ENCODE measurements at places on chromosomes 1 and 21. TPM values are rescaled to one million over a fixed set of nuclear protein-coding genes. Genes with fewer than 3 reads are reported as not detected.
A peak's percentile ranks its signal among the peaks of the same experiment; 100 is the strongest.

Gene NBPF20
- 4.4 TPM for total RNA-seq

Gene KAZN
- 12.0 TPM for total RNA-seq

Gene LCE2C
- not detected for total RNA-seq

Gene MYBPH
- total RNA-seq = not detected

Gene SLX9
- total RNA-seq = 21.5 TPM

Gene GPN2
- total RNA-seq = 17.7 TPM

GRCh38 chr1:174964972-174965361 is 34.8 kb upstream of the CACYBP start:
- H3K4me3 ChIP-seq = no peak overlapping the region
- no peaks in the 10 kb centered on the region for H3K36me3 ChIP-seq
- peaks cover 7% of the 10 kb centered on the region for H3K4me1 ChIP-seq
- no peaks in the 10 kb centered on the region for H3K27me3 ChIP-seq
- no peak for DNase-seq
- H3K27ac ChIP-seq = peak overlapping the region; percentile 67

- H3K27me3 ChIP-seq = no peaks in the 10 kb centered on the region
- no peak overlapping the region for H3K27ac ChIP-seq
- H3K36me3 ChIP-seq = no peaks in the 10 kb centered on the region
- H3K4me3 ChIP-seq = no peak overlapping the region
- DNase-seq = no peak
Observed at GRCh38 chr21:29238967-29239290, 59.8 kb upstream of the BACH1 start.

GRCh38 chr1:178533121-178533946 is 20.4 kb downstream of the TEX35 start:
- H3K27ac ChIP-seq = no peak overlapping the region
- no peaks in the 10 kb centered on the region for H3K4me1 ChIP-seq
- no peaks in the 10 kb centered on the region for H3K27me3 ChIP-seq
- no peak overlapping the region for H3K4me3 ChIP-seq
- no peak for DNase-seq
- H3K36me3 ChIP-seq = no peaks in the 10 kb centered on the region

DNA sequence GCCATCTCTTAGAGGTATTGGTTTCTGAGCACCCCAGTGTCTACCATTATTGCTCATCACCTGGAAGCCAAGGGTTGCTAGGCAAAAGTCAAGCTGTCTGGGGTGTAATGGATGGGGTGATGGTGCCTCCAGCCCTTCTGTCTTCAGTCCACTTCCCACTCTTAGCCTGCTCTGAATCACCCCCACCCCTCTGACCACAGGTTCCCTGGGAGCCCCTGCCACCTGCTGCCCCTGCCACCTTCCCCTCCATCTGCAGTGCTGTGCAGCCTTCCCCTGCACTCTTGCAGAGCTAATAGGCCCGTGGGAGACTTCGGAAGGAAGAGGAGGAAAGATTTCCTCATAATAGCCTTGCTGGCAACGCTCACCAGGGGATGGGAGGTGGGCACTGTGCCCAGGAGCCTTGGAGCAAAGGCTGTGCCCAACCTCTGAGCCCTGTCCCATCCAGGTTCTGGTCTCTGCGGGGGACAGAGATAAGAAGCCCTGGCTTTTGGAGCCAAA is 35.5 kb downstream of the CAPN2 start:
- H3K27ac ChIP-seq = no peak overlapping the region
- no peak overlapping the region for H3K4me3 ChIP-seq
- no peaks in the 10 kb centered on the region for H3K27me3 ChIP-seq
- H3K36me3 ChIP-seq = peaks cover 6% of the 10 kb centered on the region

GRCh38 chr21:37970548-37970947 is 54.3 kb upstream of the KCNJ6 start:
- no peak overlapping the region for H3K4me3 ChIP-seq
- no peaks in the 10 kb centered on the region for H3K36me3 ChIP-seq
- no peak for DNase-seq
- H3K27me3 ChIP-seq = no peaks in the 10 kb centered on the region
- H3K4me1 ChIP-seq = no peaks in the 10 kb centered on the region

- H3K4me1 ChIP-seq = peaks cover 6% of the 10 kb centered on the region
- H3K27ac ChIP-seq = no peak overlapping the region
- no peak overlapping the region for H3K4me3 ChIP-seq
- no peaks in the 10 kb centered on the region for H3K27me3 ChIP-seq
- H3K36me3 ChIP-seq = no peaks in the 10 kb centered on the region
Observed at GRCh38 chr1:60054374-60054773, 19.2 kb downstream of the C1orf87 start.

DNA sequence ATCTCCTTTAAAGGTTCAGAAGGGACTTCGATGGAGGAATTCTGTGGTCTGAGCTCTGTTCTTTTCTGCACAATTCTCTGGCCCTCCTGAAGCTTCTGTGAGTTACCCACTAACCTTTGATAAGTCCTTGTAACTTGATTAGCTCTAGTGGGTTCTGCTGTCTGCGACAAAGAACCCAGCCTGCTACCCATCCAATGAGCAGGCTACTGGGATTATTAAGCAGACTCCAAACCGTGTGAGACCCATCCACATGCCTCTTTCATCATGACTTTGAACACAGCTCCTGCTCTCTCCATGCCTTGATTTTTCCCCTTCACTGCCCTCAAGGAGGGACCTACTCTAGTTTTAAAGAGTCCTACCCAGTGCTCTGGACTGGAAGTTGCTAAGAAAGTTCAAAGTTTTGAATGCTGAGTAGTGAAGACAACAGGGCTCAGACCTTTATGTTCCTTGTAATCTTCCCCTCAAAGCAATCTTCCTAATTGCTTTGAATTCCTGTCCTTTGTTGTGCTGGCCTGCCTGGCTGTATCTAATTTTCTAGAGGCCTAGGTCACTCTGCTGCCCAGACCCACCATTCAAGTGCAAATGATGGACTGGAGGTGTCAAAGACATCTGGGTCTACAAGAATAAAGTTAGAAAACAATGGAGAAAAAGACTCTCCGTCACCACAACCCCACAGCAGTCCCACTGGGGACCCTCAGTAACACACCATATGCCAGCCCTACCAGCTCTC is 146.9 kb downstream of the RHOU start:
- no peak overlapping the region for H3K4me3 ChIP-seq
- no peaks in the 10 kb centered on the region for H3K27me3 ChIP-seq
- DNase-seq = no peak
- H3K4me1 ChIP-seq = no peaks in the 10 kb centered on the region
- H3K36me3 ChIP-seq = no peaks in the 10 kb centered on the region
- no peak overlapping the region for H3K27ac ChIP-seq

- H3K27ac ChIP-seq = no peak overlapping the region
- DNase-seq = peak; percentile 25
- H3K4me3 ChIP-seq = no peak overlapping the region
- H3K27me3 ChIP-seq = no peaks in the 10 kb centered on the region
- H3K36me3 ChIP-seq = no peaks in the 10 kb centered on the region
- H3K4me1 ChIP-seq = no peaks in the 10 kb centered on the region
Observed at GRCh38 chr1:109807402-109807801, 43.7 kb upstream of the EPS8L3 start.

- no peaks in the 10 kb centered on the region for H3K36me3 ChIP-seq
- no peaks in the 10 kb centered on the region for H3K4me1 ChIP-seq
- DNase-seq = peak; percentile 90
- H3K27ac ChIP-seq = peak overlapping the region; percentile 100
- peak overlapping the region; percentile 77 for H3K4me3 ChIP-seq
- H3K27me3 ChIP-seq = no peaks in the 10 kb centered on the region
Observed at GRCh38 chr1:183022202-183023145, 746 bp upstream of the LAMC1 start.

GRCh38 chr1:193070386-193070753 is 11.0 kb downstream of the RO60 start:
- no peak for DNase-seq
- no peak overlapping the region for H3K27ac ChIP-seq
- peaks cover 2% of the 10 kb centered on the region for H3K4me1 ChIP-seq
- H3K36me3 ChIP-seq = peaks cover 3% of the 10 kb centered on the region

DNA sequence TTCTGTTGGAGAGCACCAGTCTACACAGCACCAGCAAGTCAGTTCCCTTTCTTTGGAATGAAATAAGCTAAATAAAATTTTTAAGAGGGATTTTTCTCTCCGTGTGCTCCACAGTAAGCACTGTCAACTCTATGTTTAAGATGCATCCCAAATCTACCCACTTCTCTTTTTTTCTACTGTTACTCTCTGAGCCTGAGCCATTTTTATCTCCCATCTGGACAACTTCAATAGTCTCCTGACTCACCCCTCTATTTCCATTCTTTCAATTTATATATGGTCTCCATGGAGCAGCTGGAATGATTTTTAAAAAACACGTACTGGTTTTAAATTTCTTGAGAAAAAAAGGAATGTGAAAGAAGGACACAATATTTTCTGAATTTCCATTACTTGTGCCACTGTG is 24.7 kb upstream of the CCT8 start:
- no peaks in the 10 kb centered on the region for H3K4me1 ChIP-seq
- H3K4me3 ChIP-seq = no peak overlapping the region
- H3K27ac ChIP-seq = no peak overlapping the region
- no peak for DNase-seq

GRCh38 chr1:228156515-228156881 is 6.8 kb downstream of the GJC2 start:
- no peaks in the 10 kb centered on the region for H3K27me3 ChIP-seq
- H3K36me3 ChIP-seq = no peaks in the 10 kb centered on the region
- DNase-seq = peak; percentile 43

DNA sequence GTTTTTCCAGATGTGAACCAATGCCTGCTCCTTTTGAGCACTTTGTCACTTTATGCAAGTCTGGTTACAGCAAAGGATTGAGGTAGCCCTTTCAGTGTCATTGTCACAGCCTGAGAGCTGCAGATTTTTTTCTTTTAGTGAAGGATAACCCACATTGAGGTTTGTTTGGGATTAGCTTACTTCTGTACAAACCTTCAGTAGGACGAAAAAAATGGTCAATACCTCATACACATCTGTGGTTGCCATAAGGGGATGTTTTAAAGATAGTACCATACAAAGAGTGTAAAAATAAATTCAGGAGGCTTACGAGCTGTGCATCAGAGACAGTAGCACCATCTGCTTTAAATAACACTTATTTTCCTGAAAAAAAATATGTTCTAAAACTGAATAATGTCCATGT is 566.0 kb downstream of the AJAP1 start:
- no peak overlapping the region for H3K4me3 ChIP-seq
- DNase-seq = no peak
- no peaks in the 10 kb centered on the region for H3K36me3 ChIP-seq

DNA sequence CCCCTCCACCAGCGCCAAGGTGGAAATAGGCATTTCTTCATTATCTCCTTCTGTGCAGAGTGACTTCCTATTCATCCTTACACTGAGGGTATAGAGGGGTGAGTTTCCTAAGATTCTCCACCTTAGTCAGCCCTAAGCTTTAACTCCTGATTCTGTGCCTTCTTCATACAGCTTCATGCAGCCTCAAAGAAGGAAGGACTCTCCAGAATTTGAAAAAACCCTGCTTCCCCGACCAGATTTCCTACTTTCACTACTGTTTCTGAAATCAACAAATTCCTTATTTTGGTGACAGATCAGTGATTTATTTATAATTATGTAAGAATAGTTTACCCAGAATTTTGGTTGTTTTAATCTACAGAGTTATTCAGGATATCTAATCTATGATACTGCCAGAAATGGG is 28.6 kb downstream of the GFI1 start:
- H3K27me3 ChIP-seq = no peaks in the 10 kb centered on the region
- no peak overlapping the region for H3K4me3 ChIP-seq
- no peak for DNase-seq
- H3K4me1 ChIP-seq = no peaks in the 10 kb centered on the region
- H3K36me3 ChIP-seq = no peaks in the 10 kb centered on the region
- H3K27ac ChIP-seq = no peak overlapping the region

DNA sequence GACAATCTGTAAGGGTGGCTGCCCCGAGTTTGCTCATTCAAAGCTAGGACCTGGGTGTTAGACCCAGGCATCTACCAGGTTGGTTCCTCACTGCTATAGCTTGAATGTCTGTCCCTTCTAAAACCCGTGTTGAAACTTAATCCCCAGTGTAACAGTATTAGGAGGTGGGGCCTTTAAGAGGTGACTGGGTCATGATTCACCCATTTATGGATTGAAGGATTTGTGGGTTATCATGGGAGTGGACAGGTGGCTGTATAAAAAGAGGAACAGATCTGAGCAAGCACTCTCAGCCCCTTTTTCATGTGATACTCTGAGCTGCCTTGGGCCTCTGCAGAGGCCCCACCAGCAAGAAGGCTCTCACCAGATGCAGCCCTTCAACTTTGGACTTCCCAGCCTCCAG is 29.4 kb downstream of the PSMG1 start:
- H3K27ac ChIP-seq = no peak overlapping the region
- DNase-seq = no peak
- H3K4me3 ChIP-seq = no peak overlapping the region
- H3K36me3 ChIP-seq = no peaks in the 10 kb centered on the region
